ENCODE measurements at places on chromosomes 1 and 21. TPM values are rescaled to one million over a fixed set of nuclear protein-coding genes. Genes with fewer than 3 reads are reported as not detected.
A peak's percentile ranks its signal among the peaks of the same experiment; 100 is the strongest.

The FCRLB gene
- total RNA-seq = 3.9 TPM

The CNKSR1 gene
- total RNA-seq = 40.6 TPM

- DNase-seq = no peak
These were observed 38.1 kb upstream of the STUM start for GRCh38 chr1:226510453-226510852.

The ALG14 gene
- total RNA-seq = 12.6 TPM

DNA sequence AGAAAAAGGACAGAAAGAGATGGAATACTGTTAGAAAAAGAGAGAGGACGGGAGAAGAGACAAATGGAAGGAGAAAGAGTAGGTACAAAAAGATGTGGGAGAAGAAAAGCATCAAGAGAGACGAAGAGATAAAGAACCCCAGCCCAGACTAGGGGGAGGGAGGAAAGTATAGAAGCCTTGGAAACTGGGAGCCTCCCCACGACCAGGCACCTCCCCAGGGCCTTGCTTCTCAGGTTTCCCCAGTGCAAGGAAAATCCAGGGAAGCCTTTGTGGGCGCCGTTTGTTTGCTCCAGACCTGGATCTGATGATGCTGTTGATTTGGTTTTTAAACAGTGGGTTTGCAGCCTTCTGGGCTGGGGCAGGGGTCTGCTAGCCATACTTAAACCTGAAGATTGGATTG, 15.2 kb upstream of the ALX3 start:
- no peak for DNase-seq

GRCh38 chr1:89910780-89911179, 84.1 kb upstream of the ZNF326 start:
- no peak for DNase-seq

DNA sequence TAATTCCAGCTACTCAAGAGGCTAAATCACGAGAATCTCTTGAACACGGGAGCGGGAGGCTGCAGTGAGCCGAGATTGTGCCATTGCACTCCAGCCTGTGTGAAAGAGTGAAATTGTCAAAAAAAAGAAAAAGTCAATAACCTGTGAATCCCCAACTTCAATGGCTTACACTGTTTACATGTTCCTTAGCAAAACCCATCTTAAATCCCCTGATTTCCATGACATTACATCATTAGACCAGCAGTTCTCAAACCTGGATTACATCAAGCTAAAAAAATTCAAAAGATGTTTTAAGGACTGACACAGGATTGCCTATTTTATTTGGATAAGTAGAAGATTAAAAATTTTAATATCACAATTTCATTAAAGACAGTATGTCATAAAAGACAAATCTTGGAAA, 12.4 kb downstream of the GPBP1L1 start:
- DNase-seq = no peak

- DNase-seq = no peak
These were observed 95.3 kb downstream of the COP1 start for GRCh38 chr1:176111835-176112234.

DNA sequence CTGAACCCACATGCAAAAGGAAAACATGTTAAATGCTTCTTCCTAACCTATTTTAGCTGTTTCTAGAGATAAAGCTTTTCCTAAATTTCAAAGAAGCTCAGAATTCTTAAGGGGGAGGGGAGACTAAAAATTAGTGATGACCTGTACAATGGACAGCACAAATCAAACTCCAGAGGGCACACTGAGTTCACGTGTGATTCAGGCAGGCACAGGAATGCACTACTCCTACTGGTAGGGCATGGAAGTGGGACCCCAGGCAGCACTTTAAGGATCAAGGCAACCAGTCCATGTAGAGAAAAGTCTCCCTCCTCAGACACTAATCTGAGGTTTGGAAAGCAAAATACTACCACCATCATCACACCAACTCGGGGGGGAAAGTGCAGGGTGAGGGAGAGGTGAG, 31.3 kb upstream of the CLCA4 start:
- DNase-seq = no peak

- no peak for DNase-seq
These were observed 59.1 kb downstream of the SPSB1 start for GRCh38 chr1:9351654-9352271.

DNA sequence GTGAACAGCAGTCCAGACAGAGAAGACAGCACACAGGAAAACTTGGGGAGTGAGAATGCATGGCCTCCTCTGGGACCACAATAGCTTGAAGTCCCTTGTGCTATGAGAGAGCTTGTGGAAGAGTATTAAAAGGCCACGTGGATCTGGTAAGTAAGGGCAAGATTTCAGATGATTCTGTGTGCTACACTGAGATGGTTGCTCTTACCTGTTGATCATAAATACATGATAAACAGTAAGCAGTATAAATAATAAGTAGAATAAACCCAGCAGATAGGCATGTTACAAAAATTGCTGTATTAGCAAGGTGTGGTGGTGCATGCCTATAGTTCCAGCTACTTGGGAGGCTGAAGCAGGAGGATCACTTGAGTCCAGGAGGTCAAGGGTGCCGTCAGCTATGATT, 150.4 kb upstream of the ZC3H11B start:
- DNase-seq = no peak

The CDKN2C gene
- 11.0 TPM for total RNA-seq

The TMEM54 gene
- 88.7 TPM for total RNA-seq

GRCh38 chr1:151705753-151706463, 10.7 kb downstream of the CELF3 start:
- DNase-seq = no peak

- no peak for DNase-seq
These were observed 97.6 kb downstream of the TOMM20 start for GRCh38 chr1:235030919-235031596.

DNA sequence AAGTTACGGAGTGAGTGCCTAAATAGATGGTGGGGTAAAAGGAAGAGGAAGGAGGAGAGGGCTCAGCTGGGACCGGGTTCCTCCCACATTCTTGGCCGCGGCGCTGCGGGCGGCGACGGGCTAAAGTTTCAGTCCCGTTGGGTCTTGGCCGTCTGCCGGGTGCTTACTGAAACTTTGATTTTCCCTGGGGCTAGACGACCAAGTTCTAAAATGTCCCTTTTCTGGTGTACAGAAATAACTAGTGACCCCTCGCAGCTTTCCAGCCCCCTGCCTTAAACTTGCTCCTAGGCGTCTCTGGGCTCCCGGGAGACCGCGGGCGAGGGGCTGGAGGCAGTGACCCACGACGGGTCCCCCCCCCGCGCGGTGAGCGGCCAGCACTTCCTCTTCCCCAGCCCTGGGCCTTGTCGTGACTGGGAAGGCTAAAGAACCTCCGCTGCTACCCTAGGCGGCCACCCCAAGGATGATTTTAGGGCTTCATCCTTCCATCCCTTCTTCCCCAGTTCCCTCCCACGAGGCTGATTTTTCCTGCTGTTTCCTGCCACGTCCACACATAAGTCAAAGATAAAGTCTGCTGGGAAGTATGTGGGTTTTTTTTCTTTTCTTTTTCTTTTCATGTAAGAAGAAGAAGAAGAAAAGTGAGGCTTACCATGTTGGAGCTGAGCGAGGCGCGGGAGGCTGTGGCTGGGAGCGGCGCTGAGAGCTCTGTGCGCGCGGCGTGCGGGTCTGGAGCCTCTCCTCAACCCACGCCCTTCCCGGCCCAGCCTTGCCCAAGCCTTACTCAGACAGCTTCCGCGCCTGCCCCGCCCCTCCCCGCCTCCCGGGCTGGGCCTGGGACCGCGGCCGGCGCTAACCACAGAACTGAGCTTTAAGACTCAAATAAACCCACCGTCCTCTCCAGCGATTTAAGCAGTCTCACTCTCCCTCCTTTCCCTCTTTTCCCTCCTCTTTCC, at the start of gene S100A11:
S100A11 (minus strand) TSS at position 738 of the 950 bp plus-strand sequence; CDS start at position 649, 89 bp downstream.
- peak; percentile 92 for DNase-seq

DNA sequence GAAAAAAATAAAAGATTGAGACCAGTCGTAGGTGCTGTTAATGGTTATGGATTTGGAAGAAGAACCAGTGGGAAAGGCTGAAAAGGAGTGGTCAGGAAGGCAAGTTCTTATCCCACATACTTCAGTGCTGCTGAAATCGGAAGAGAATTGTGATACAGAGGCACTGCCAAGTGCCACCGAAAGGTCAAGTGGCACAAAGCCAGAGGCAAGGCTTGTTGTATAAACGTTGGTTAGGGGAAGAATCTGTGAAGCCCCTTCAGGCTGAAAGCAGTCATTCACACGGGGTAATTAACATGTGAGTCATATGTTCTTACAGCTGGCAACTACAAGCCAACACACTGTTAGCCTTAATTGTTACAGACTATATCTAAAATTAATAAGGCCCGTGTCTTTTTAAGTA, 48.8 kb downstream of the ZBTB40 start:
- no peak for DNase-seq

- DNase-seq = peak; percentile 34
These were observed 159.6 kb downstream of the PCBP3 start for GRCh38 chr21:45802956-45803617.

The RPE65 gene
- not detected for total RNA-seq

GRCh38 chr1:211751438-211751837, 76.0 kb upstream of the NEK2 start:
- DNase-seq = no peak

The FAM167B gene
- total RNA-seq = 8.3 TPM

- DNase-seq = peak; percentile 66
These were observed 18.5 kb downstream of the RIIAD1 start for GRCh38 chr1:151739590-151740355.

DNA sequence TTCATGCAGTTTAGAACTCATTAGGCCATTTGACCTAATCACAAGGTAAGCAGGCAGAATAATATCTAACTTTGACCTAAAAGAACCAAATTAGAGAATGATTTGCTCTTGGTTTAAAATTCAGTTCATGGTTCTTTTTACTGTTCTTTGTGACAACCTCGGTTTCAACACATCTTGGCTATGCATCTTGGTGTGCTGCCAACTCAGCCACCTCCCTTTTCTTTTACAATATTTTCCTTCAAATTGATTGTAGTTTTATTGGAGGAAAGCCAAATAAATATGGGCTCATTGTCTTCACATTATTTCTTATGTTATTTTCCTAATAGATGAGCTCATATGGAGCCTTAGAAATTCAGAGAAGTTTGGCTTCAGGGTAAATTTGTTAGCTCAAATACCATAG, 338.3 kb downstream of the SIPA1L2 start:
- DNase-seq = no peak

The C8A gene
- total RNA-seq = 0.16 TPM

The CCDC185 gene
- not detected for total RNA-seq

GRCh38 chr1:236978740-236979139, 25.5 kb downstream of the MT1HL1 start:
- no peak for DNase-seq

DNA sequence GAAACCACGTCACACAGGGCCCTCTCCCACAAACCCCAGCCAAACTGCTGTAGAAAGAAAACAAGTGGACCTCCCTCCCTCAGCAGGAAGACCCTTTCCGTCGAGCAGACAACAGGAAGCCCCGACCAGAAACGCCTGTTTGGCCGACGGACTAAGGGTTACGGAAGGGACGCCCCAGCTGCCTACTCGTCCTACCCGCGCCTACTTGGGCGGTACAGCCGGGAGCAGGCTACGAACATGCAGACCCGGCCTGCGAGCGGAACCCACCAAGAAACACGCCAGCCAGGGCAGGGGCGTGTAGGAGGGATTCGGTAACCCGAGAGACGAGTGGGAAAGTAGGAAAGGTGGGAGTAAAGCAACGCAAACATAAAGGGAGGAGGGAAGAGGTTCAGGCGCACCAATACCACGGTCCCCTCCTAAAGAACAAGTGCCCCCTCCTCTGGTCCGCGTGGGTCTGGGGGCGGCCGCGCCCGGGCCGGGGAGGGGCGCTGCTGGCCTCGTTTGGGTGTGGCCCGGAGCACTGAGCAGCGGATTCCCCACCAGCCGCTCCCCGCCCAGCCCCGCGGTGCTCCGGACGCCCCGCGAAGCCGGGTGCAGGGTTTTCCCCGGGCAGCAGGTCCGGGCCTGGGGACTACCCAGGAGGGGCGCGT, 450 bp downstream of the S100A10 start:
- DNase-seq = no peak

GRCh38 chr21:29302359-29302875, 3.7 kb downstream of the BACH1 start:
- no peak for DNase-seq

- no peak for DNase-seq
These were observed 25.1 kb upstream of the APP start for GRCh38 chr21:26195708-26196107.

- DNase-seq = no peak
These were observed 11.2 kb upstream of the HYI start for GRCh38 chr1:43464681-43465504.

GRCh38 chr21:14630556-14631069, 84.5 kb upstream of the SAMSN1 start:
- DNase-seq = no peak

- no peak for DNase-seq
These were observed 24.6 kb downstream of the DNASE2B start for GRCh38 chr1:84422909-84423308.

- no peak for DNase-seq
These were observed 108.8 kb downstream of the ADAMTS1 start for GRCh38 chr21:26736449-26736848.

The CFH gene
- total RNA-seq = 145 TPM

DNA sequence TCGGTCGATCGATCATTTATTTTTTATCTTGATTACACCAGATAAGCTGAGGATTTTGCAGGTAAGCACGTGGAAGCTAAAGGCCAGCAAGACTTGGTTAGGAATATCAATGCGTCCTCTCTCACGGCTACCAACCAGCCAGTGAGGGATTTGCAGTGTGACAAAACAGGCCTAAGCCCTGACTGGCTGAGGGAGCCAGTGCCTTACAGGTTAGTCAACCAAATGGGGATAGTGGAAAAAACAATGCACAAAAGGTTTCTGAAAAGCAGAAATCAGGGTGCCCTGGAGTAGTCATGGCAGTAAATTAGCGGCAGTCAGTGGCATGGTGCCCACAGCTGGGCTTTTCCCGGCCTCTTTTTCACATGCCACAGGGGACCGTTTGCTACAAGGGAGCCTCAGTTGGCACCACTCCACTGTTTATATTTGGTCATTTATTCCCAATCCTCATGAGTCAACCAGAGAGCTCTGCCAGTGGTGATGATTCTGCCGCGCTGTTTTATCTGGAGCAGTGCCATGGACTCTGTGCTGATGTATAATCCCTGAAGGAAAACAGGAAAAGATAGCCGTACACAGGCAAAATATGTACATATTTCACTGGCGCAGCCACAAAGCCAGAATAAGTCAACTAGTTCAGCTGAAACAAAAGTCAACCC, 167.6 kb downstream of the RHOU start:
- peak; percentile 90 for DNase-seq

The PRELP gene
- total RNA-seq = 128 TPM

The SMPDL3B gene
- 0.83 TPM for total RNA-seq

GRCh38 chr1:5568321-5568720, 423.9 kb downstream of the NPHP4 start:
- no peak for DNase-seq

The PPCS gene
- 77.5 TPM for total RNA-seq

The FBXO2 gene
- 3.5 TPM for total RNA-seq

The WRAP73 gene
- 18.3 TPM for total RNA-seq

The TTC34 gene
- 3.0 TPM for total RNA-seq

GRCh38 chr1:53051676-53052075, 10.3 kb upstream of the PODN start:
- no peak for DNase-seq

- peak; percentile 70 for DNase-seq
These were observed at the start of gene ITPKB for GRCh38 chr1:226738995-226739695. Gene ITPKB, minus strand, starts transcription at chr1:226739282. Its CDS starts 1,824 bp downstream, at chr1:226737458.
